NCI-H748 treated with DMSO at 0.1 percent for 48 hours (cell line): ENCODE measurements at places on chromosomes 6 and 20.
A peak's percentile ranks its signal among the peaks of the same experiment; 100 is the strongest.

GRCh38 chr6:157322792-157323254 is 496 bp downstream of the TMEM242 start:
- DNase-seq, result no peak

DNA sequence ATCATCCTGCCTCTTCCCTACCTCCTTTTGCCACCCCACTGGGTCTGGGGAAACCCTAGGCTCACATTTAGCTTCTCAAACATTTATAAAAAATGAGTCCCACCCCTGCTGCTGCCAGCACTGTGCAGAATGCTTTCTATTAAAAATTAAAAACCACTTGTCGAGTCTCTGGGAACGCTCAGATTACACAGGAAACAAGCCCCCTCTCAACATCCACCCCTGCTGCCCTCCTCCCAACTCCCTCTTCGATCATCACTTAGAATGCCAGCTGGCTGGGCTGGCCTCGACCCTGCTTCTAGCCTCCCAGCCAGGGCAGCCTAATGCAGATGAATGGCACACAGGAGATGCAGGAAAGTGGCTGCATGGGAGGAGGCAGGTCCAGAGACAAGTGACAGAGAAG is 75.8 kb downstream of the CDH22 start:
- DNase-seq, result no peak

DNA sequence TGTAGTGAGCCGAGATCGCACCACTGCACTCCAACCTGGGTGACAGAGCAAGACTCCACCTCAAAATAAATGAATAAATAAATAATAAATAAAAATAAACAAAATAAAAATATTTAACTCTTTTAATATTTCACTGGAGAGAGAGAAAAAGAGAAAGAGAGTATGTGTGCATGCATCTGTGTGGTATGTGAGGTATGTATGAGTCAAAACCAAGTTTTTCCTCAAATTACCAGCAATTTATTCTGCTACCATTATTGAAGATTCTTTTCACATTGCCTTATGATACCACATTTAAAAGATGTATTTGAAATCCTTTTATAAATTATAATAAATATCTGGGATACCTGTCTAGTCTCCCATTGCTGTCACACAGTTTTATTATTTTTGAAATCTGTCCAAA is 122.1 kb downstream of the CD164 start:
- DNase-seq, result no peak

DNA sequence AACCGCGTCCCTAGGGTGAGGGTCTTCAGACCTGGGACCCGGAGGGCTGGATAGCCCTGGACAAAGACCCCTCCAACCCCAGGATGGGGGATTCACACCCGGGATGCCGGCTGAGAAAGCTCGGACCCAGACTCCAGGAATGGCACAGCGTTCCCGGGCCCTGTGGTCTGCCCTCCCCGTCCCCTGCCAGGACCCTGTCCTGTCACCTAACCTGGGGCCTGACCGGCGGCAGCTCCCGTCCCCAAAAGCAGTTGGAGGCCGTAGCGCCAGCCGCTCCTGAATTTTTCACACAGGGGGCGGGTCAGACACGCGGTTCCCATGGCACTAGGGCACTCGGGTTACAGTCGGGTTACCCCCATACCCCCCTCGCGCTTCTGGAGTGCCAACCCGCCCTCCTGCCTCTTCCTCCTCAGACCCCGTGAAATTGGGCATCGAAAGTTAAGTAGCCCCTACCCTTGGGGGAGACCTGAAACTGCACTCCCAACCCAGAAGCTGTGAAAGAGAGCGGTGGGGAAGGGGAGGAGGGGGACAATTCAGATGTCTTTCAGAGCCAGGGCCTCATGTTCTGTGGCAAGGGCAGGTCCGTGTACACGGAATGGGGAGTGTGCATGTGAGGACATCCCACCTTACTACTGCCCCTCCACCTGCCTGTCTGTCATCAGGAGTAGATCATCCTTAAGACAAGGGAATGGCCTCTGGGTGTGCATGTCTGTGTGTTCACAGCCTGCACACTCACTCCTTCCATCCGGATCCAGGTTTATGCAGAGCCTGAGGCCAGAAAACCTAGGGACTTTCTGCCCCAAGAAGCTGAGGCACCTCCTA is 595 bp downstream of the REM1 start:
- DNase-seq, result no peak

DNA sequence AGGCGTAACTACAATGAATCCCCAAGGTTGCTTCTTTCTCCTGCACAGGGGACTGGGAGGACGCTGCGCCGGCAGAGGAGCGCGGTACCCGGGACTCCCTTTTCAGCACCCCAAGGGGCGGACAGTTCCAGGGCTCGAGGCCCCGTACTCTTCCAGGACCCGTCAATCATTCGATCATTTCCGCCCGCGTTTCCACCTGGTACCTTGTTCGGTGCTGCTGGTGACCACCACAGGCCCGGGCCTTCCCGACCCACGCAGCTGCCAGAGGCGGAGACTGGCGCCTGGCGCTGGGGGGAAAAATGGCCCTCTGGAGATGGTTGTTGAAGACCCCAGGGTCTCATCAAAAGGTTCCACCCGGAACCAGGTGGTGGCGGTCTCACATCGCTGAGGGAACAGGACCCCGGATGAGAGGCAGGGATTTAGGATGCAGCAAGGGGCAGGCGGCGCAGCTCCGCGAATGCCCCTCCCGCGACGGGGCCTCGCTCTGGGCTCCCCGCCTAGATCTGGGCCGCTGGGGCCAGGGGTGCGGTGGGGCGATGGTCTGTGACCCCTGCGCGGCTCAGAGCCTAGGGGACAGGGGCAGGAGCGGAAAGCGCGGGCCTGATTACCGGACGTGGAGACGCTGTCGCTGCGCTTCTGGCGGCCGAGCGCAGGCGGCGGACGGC is 744 bp downstream of the VSX1 start:
- no peak for DNase-seq

GRCh38 chr6:17395112-17395511 is 1.7 kb downstream of the CAP2 start:
- DNase-seq, result no peak

GRCh38 chr6:116536216-116536621 is 9.3 kb downstream of the TRAPPC3L start:
- peak; percentile 24 for DNase-seq

DNA sequence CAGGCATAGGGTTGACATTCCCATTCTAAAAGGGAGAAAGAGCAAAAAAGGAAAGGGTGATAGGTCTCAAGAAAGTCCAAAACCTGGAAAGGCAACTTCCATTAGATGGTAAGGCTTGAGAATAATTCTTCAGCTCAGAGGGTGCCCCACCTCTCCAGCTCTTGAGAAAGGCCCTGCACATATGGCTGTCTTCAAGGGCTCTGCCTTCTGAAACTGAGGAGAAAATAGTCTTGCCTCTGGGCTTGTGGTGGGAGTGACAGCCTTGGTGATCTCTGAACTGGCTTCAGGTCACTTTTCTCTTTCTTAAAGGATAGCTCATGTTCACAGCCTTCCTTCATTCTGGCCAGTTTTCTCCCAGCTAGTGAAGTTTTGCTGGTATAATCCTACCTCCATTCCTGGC is 35.6 kb upstream of the NR2E1 start:
- DNase-seq, result no peak

DNA sequence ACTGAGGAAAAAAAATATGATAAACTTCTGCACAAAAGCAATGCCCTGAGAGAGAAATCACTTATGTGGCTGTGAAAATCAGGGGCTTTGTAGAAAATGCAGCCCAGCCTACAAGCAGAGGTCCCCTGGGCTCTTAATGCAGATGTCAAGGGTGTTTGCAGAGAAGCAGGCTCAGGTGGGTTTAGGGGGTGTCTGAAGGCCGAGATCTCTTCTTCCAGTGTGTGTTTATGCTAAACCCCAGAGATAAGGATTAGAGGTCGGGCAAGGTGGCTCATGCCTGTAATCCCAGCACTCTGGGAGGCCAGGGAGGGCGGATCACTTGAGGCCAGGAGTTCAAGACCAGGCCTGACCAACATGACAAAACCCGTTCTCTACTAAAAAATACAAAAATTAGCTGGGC is 78.5 kb downstream of the TMEM242 start:
- DNase-seq, result no peak

- no peak for DNase-seq
Measured at GRCh38 chr6:219641-220198, 72.6 kb upstream of the DUSP22 start.

- DNase-seq, result no peak
Measured at GRCh38 chr6:24497254-24497970, 2.6 kb downstream of the ALDH5A1 start.

DNA sequence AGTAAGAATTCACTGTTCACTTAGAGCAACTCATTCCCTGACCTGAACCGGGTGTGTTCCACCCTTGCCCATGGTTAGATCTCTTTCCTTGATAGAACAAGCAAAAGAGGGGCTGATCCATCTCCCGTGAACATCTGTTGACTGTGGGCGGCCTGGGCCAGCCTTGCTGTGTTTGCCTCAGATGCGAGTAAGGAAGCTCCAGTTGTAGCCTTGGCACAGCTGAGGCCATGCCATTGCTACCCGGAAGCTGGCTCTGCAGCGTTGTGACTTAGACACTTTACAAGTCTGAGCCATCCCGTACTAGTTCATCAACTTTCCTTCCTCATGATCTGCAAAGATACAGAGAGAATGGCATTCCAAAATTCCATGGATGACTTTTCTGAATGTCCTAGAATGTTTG is 139.0 kb downstream of the MAP3K4 start:
- no peak for DNase-seq

- DNase-seq, result no peak
Measured at GRCh38 chr6:1884313-1884712, 274.6 kb downstream of the FOXC1 start.

- DNase-seq, result no peak
Measured at GRCh38 chr6:75142721-75143120, 63.1 kb downstream of the COL12A1 start.

DNA sequence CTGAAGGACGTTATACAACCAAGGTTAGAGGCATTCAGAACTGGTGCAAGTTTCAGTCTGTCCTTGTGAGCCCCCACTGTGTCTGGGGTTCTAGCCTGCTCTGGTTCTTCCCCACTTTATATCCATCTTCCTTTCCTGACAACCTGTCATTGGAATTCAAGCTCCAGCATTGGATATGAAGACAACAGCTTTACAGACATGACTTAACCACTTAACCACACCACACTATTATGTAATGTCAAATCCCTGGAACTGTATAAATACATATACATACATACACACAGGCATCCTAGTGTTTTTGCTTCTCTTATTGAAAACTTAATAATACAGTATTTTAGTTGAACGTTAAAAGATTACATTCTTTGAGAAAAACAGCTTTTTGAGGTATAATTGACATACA is 217.9 kb upstream of the SGK1 start:
- DNase-seq, result no peak

DNA sequence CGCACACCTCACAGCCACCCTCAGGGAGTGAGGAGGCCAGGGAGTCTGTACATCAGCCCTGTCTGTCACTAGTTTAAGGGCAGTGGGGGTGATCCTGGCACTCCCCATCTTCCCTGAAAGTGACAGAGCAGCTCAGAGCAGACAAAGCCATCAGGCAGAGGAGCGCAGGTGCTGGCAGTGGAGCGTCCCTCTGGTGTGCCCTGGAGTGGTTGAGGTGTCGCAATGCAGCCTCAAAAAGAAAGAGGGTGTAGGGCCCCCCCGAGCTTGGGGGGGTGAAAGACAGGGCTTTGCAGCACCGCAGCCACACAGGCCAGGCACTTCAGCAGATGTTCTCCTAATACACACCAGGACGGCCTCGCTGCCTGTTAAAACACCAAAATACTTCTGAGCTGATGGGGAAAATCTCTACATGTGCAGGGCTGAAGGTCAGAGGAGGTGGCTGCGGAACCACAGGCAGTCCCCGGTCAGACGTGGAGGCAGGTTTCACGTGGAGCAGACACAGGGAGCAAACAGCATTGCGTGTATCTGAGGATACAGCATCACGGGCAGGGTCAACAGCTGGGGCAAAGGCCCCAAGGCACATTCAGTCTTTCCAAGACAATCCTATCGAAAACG is 69.5 kb downstream of the PREX1 start:
- no peak for DNase-seq

DNA sequence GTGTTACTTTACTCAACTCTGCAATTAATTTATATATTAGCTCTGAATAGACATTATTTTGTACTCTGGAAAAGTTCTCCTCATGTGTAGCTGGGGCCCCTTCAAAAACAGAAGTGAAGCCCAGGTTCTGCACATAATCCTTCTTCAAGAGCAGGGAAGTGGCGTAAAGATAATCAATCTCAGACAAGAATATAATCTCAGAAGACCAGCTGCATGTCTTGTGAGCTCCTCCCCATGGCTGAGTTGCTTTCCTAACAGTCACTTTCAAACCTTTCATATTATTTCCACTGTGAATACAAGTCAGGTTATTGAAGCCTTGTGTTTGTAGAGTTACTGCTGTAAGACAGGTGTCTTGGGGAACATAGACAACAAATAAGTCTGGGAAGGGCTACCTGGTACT is 691.9 kb downstream of the RFPL4B start:
- no peak for DNase-seq

DNA sequence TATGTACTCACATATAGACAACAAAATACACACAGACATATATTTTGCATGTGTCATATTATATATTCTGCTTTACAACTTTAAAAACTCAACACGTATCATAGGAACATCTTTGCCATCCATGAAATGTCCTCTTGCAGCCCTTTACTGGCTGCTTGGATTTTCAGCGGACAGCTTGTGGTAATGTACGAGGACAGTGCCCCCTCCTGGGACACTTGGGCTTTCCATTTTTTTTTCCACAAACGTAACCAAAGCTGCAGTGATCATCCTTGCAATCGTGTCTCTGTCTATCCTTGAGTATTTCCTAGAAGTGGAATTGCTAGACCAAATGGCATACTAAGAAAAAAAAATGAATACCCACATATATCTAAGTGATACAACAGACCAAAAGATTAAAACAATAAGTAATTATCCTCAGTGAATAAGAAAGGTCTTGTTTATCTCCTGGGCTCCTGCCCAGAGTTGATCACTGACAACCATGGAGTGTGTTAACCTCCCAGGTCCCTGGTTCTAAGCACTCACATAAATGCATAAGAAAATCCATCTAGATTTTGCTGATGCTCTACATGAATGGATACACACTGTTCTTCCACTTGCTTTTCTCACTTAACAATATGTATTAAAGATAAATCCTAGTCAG is 18.1 kb downstream of the BPI start:
- no peak for DNase-seq

DNA sequence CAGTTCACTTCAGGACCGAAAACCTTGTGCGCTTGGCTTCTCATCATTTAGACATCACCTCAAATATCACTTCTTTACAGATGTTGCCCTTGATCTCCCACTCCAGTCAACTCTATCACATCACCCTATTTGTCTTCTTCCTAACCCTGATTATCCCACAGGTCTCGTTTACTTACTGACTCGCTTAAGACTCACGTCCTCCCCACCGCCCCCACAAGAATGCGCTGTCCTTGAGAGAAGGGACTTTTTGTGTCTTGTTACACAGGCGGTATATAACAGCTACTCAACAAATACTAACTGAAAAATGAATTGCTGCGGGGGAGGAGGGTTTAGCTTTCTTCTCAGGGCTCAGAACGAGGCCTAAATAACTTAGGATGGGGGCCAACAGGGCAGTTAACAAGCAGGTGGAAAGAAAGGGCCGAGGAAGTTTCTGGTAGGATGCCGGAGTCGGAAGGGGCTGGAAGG is 527 bp downstream of the TOMM34 start:
- DNase-seq, result no peak

DNA sequence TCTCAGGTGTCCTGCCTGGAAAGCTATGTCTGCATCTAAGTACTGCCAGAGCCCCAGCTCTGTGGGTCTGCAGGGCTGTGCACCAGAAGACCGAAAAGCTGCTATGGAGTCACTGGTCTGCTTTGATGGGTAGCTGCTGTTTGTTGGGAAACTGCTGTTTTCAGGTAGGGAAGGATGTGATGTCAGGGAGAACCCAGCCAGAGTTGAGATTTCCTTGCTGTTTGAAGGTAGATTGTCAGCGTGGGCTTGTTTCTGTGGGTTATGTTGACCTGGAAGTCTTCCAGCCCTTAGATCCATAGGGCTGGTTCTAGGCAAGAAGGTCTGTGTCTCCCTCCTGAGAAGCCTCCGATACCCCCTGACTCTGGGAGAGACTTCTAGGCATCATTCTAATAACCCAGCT is 12.2 kb upstream of the SHLD1 start:
- no peak for DNase-seq
